ENCODE measurements at places on chromosomes 1 and 21. TPM values are rescaled to one million over a fixed set of nuclear protein-coding genes. Genes with fewer than 3 reads are reported as not detected.

DNA sequence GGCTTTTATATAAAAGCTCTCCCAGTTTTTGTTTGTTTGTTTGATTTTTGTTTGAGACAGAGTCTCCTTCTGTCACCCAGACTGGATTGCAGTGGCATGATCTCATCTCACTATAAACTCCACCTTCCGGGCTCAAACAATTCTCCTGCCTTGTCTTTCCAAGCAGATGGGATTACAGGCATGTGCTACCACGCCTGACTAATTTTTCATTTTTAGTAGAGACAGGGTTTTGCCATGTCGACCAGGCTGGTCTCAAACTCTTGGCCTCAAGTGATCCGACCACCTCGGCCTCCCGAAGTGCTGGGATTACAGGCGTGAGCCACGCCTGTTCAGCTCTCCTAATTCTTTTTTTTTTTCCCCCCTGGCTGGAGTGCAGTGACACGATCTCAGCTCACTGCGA, 4.4 kb downstream of the PCAT6 start:
- DNase-seq, result peak; percentile 32

DNA sequence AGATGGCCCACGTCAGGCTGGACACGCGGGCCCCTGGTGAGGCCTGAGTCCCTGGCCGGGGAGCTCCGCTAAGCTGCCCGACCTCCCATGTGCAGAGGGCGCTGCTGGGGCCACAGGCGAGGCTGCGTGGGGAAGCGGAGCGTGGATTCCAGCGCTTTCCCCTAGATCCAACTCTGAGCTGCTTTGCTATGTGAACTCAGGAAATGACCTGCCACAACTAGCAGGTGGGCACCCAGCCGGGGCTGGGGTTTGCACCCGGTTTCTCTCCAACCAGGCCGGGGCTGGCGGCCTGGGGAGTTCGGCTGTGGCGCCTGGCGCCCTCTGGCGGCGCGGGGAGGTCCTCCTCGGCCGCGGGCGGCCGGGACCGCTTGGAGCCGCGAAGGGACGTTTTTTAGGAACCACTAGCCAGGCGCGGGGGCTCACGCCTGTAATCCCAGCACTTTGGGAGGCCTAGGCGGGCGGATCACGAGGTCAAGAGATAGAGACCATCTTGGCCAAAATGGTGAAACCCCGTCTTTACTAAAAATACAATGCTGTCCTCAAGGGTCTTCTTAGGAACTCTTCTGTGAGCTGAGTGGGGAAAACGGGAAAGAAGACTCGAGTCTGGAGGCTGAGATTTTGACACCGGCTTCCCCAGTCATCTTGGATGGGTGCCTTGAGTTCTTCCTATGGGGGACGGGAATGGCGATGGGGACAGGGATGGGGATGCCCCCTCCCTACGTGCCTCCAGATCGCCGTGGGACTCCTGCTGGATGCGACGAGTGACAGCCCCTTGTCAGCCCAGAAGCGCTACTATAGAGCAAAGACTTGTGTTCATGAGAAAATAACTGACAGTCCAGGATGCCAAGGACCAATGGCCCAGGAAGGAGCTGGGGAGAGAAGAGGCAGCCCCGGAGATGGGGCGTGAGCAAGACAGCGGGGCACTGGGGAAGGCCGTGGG, 12.6 kb downstream of the PYCR2 start:
- DNase-seq, result peak; percentile 92

DNA sequence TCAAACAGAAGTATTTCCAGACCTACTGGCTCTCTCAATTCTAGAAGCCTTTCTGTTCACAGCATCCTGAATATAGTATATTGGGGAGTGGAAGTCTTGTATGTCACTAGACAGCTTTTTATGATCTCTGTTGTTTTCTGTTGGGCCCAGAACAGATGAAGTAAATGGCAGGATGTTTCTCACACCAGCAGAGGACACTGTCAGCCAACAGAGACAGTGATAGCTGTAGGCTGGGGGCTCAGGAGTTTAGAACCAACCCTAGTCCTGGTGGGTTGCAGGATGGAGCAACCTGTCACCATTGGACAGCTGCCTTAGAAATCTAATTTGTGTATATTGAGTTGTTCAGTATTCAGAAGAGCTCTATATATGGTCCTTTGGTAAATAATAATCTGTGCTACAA, 16.9 kb downstream of the AGO1 start:
- no peak for DNase-seq

DNA sequence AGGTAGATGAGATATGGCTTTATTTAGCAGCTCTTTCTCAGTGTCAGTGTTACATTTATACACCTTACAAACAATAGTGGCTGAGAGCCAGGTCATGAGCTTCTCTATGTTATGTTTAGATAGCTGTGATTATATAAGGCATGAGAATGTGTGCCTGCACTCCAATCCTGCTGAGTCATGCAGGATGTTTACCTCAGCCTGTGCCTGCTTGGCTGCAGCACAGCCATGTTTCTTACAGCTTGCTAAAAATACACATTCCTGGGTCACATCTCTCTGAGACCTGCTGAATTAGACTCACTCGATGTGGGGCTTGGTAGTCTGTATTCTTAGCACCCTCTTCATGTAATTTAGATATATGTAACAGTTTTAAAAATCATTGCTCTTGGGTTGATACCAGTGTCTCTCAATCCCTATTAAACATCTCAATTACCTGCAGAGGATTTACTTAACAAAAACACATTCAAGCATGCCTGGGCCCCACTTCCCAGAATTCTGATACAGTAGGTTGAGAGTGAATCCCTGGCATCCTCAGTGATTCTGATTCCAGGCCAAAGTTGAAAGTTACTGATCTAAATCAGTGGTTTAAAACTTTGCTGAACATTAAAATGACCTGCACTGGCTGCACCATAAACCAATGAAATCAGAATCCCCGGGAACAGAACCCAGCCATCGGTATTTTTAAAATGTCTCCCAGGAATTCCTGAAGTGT, 107.5 kb downstream of the GDAP2 start:
- DNase-seq, result no peak

C1orf74 gene
- 3.1 TPM for total RNA-seq

DNA sequence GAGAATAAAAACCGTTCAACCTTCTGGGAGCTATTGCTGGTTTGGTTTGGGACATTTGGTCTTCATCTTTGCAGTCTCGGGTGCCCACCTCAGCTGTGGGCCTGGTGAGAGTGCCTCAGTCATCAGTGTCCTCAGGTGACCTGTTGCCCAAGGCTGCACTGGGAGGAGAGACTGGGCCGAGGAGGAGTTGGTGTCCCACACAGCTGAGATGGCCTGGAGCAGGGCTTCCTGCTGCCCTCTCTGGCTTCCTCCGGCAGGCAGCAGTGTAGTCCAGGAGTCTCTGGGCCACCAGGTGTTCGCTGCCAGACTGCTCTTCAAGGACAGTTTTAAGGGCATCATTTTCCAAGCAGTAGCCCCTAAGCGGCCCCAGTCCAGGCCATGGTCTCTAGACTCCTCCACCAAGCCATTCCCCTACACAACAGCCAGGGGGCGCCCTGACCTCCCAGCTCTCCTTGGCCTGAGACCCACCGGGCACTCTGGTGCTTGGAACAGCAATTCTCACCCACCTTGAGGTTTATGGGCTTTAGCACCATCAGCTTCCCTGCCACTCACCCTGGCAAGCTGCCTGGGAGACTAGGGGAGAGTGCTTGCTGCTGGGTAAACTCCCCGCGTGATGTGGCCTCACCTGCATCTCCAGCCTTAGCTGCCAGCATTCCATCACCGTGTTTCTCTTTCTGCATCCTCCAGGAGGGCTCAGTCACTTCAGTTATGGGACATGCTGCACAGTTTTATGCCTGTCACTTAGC, 9.1 kb upstream of the SYTL1 start:
- DNase-seq, result peak; percentile 90

DNA sequence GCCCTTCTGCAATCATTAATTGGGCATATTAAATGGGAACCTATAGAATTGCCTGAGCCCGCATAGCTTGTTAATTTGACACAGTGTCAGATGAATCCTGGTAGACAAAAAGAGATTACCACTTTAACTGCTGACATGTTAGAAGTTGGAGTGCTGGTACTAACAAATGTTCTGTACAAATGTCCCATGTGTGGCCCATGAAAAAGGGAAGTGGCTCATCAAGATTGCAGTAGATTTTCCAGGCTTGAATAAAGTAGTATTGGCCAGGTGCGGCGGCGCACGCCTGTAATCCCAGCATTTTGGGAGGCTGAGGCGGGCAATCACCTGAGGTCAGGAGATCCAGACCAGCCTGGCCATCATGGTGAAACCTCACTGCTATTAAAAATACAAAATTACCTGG, 45.6 kb downstream of the GNPAT start:
- DNase-seq, result no peak

GPA33 gene
- 0.47 TPM for total RNA-seq

DNA sequence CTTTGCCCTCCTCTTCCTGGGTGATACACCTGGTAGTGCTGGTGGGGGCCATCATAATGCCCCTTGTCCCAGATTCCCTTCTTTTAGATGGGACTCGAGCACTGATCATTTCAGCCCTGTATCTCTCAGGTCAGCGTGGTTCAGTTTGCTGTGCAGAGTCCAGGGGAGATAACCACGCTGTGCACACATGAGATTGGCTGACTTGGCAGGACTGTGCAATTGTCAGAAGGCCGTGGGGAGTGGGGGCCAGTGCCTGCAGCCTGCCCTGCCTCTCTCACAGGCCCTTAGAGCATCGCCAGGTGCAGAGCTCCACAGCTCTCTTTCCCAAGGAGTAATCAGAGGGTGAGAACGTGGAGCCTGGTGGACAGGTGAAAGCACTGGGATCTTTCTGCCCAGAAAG, 15.2 kb downstream of the EPHX1 start:
- no peak for DNase-seq

AADACL4 gene
- not detected for total RNA-seq

DNA sequence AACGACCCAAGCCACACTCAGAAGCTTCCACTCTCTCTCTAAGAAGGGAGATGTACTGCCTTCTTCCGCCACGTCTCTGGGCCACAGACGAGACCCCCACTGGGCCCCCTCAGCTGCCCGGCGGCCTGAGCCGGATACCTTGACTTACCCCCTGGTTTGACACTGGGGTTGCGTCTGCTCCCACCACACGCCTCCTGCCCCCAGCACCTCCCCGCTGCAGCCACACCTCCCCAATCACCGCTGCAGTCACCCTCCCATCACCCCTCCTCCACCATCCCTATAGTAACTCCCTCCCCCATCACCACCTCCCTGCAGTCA, 10.7 kb downstream of the PANK4 start:
- DNase-seq, result no peak

DNA sequence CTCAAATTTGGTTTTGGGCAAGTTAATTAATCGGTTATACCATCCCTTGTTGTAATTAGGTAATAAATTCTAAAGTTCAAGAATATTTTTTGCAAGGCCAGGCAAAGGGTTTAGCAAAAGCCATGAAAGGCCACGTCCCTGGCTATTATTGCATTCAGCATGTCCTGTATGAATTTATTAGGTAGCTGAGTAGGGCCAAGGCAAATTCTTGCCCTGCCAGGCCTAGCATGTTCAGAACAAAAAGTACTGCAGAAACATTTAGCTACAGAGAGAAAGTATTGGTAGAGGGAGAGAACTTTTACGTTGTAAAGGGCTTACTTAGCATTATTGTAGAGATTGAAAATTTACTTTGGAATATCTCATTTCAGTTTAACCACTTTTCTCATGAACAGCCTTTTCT, 94.4 kb downstream of the PATJ start:
- DNase-seq, result no peak

DNA sequence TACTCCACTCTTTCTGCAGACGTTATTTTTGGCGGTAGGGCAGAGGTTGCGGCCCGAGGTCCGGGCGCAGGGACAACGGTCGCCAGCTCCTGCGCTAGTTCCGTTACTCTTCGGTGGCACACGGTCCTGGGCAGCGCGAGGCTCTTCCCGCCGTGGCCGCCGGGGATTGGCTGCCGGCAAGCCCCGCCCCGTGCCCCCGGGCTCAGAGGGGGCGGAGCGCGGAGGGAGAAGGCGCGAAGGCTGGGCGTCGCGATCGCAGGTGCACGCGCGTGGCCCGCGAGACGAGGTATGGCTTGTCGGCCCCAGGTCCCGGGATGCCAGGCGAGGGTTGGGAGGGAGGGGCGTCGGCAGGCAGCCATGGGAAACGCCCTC, 518 bp upstream of the SHE start:
- peak; percentile 68 for DNase-seq

DNA sequence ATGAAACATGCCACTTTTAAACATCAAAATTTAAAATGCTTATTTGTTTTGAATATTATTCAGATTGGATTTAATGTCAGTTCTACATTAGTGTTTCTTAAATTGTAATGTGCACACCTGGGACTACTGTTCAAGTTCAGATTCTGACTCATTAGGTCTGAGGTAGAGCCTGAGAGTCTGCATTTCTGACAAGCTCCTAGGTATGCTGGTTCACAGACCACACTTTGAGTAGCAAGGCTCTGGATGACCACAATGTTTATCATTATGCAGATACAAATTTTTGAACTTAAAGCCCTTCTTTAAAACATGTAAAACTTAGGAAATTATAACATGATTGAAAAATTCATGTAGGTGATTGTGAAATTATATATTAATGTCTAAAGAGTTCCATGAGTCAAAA, 40.2 kb downstream of the TTLL7 start:
- DNase-seq, result no peak

DNA sequence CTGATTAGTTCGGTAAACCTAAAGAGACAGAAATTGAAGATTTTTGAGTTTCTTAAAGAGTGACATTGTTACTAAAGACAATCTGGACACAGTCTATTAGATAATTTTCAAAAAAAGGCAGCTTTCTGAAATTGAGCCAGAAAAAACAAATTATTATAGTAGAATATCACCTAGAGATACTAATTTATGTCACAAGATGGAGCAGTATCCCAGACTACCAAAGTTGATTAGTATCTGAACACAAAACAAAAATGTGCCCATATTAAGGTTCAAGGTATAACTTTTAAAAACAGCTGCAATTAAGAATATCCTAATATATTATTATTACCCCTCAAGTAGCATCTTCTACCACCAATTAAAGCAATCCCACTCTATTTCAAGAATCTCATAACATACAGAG, 40.5 kb upstream of the SYT2 start:
- DNase-seq, result no peak

CD5L gene
- total RNA-seq, result not detected

DNA sequence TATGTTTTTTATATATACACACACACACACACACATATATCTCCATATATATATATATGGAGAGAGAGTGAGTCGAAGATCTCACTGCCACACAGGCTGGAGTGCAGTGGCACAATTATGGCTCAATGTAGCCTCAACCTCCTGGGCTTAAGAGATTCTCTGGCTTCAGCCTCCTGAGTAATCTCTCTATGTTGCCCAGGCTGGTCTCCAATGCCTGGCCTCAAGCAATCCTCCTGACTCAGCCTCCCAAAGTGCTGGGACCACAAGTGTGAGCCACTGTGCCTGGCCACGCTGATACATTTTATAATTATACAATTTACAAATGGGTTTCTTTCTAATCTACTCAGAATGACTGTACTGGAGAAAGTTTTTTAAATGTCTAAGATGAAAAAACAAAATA, 664.2 kb downstream of the PTPRC start:
- DNase-seq, result no peak

GRCh38 chr1:119409731-119410130, 5.2 kb upstream of the HSD3B2 start:
- no peak for DNase-seq

TNFSF4 gene
- total RNA-seq, result 3.3 TPM

DNA sequence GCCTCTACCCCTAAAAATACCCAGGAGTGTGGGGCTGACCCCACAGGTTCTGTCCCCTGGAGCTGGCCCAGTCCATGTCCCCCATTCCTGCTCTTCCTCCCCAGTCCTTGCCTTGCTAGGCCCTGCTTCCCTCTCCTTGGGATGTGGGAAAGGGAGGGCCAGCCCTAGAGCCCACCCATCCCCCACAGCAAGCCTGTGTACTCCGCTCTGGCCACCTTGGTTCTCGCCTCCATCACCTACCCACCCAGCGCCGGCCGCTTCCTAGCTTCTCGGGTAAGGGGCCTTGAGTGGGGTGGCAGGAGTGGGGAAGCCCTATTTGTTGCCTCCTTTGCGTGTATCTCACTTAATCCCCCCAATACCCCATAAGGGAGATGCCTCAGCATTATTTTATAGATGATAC, 6.7 kb downstream of the CLCNKB start:
- peak; percentile 79 for DNase-seq

All from endodermal cell (in vitro differentiated cells).